Right renal cortex interstitium (tissue), 3 donors: ENCODE measurements at places on chromosomes 6 and 20. TPM values are rescaled to one million over a fixed set of nuclear protein-coding genes. Genes with fewer than 3 reads are reported as not detected.
A peak's percentile ranks its signal among the peaks of the same experiment; 100 is the strongest.

The HLA-G gene
- 0.51 TPM for polyA plus RNA-seq

The FAM217A gene
- 1.9 TPM for polyA plus RNA-seq

The NSFL1C gene
- polyA plus RNA-seq: 107 TPM

- no peak for DNase-seq
Measured at GRCh38 chr6:127952831-127953230, 52.0 kb upstream of the THEMIS start.

DNA sequence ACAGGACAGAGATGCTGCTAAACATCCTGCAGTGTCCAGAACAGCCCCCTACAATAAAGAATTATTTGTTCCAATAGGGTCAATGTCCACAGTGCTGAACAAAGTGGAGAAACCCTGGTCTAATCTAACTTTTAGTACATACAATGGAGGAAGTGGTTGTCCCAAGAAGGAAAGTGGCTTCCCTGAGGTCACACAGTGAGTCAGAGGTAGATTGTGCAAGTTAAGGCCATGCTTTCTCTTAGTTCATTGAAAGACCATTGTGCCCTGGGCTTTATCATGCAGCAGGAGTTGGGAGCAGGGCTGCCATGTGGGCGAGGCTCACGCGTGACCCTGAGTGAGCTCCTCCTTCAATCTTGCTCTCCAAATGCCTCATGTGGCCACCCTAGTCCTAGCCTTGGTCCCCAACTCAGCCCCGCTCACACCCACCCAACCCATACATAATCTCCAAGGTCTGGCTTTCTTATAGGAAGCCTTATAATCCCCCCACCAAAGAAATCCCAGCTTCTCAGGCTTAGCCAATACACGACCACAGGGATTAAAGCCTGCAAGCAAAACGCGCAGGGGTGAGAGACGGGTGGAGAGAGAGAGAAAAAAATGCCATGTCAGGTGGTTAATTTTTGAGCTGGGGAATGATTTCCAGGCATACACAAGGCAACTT is 19.9 kb downstream of the SLC13A3 start:
- DNase-seq: no peak

- DNase-seq: no peak
Measured at GRCh38 chr20:57175397-57176010, 90.9 kb downstream of the BMP7 start.

DNA sequence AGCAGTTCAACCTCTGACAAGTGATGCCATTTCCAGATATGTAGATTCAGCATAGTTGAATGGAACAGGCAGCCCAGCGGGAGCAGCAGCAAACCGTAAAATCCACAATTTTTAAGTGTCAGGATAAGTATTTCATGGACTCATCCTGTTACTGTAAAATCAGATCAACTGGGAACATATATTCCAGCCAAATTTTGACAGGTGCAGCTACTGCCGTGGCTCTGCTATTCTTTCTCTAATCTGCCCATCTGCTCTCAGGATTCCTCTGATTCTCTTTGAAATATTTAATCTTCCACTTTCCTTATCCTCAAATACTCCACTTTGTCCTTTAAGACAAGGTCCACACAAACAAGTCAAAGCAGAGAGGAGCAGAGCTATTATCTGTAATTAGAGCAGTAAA is 245.4 kb upstream of the ASCC3 start:
- DNase-seq: no peak

DNA sequence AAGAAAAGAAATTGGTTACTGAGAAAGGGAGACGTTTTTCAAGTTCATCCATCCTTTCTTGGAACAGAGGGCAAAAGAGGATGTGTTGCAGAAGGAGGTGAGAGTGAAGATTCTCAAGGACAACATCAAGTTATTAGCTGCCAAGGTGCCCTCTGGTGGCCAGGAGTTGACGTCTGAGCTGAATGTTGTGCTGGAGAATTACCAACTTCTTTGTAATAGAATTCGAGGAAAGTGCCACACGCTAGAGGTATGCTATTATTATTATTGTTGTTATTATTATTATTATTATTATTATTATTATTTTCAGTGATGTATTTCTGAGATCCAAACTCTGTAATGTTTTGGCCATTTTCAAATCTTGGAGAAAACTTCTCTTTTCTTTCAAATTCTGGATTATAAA is 197.0 kb downstream of the UTRN start:
- DNase-seq: peak; percentile 55

GRCh38 chr6:70135219-70136160 is 167.4 kb downstream of the COL9A1 start:
- no peak for DNase-seq

GRCh38 chr6:154683756-154684523 is 49.3 kb upstream of the SCAF8 start:
- DNase-seq: no peak

- DNase-seq: no peak
Measured at GRCh38 chr6:4812068-4812467, 35.9 kb downstream of the CDYL start.

GRCh38 chr6:137879299-137879698 is 12.2 kb downstream of the TNFAIP3 start:
- DNase-seq: no peak

DNA sequence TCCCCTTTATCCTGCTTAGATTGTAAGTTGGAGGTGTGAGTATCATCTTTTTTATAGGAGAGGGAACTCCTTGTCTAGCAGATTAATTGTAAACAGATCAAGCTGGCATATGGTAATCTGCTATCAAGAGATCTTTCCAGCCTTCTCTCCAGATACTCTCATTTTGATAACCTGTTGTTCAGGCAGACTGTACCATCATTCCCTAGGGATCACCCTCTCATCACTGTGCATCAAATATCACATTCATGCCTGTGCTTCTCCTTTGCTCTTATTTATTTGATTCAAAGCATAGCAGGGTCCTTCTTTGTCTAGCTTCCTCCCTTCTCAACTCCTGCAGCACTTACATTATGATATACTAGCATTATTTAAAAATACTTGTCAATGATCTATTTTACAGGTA is 73.8 kb downstream of the LRRC1 start:
- no peak for DNase-seq

DNA sequence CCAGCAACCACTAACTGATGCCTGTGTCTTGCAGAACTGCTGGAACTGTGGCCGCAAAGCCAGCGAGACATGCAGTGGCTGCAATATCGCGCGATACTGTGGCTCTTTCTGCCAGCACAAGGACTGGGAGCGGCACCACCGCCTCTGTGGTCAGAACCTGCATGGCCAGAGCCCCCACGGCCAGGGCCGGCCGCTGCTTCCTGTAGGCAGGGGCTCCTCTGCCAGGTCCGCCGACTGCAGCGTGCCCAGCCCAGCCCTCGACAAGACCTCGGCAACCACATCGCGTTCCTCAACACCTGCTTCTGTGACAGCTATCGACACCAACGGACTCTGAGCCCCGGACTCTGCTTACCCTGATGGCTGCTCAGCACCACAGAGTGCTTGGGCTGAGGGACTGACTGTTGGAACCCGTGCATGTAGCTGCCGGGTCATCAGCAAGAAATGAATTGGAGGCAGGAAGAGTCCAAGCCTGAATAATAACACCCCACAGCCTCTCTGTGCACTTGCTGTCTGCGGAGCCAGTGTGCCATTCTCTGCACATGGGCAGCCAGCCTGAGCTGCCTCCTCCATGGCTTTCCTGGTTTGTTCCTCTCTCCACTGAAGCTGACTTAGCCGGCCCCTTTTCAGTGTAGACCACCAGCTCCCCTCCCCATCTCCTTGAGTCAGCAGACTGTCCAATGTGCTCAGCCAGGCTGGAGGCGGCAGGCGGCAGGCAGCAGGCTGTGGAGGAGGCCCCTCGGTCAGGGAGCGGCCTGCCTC is 17.6 kb upstream of the C20orf144 start:
- DNase-seq: no peak

- DNase-seq: no peak
Measured at GRCh38 chr20:753136-753535, 15.2 kb downstream of the SLC52A3 start.
